ENCODE measurements at places on chromosomes 11 and 22.

DNA sequence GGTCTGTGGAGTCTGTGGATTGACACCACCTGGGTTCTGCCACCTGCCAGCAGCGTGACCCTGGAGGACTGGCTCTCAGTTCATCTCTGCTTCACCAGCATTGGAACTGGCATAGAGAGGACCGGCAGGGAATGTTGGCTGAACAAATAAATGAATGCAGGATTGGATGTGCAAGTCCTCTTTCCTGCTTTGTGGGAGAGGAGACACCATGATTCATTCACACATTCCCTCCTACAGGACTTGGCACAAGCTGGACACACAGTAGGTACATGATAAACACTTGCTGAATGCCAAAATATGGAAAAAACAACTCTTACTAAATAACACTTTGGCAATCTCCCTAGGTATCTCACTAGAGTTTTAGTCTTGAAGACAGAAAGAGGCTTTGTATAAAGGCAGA, 116.6 kb upstream of the NARS2 start:
- DNase-seq = no peak

GRCh38 chr11:100831929-100832494, 144.9 kb downstream of the ARHGAP42 start:
- DNase-seq = no peak

- no peak for DNase-seq
Measured at GRCh38 chr11:70644343-70645060, 246.2 kb downstream of the CTTN start.

- DNase-seq = no peak
Measured at GRCh38 chr11:14520747-14521151, 563 bp upstream of the PSMA1 start.

GRCh38 chr11:71214553-71215424, 37.6 kb downstream of the SHANK2 start:
- DNase-seq = no peak

GRCh38 chr11:17873586-17873985, 139.0 kb downstream of the KCNC1 start:
- DNase-seq = no peak

- DNase-seq = peak; percentile 5
Measured at GRCh38 chr11:100942016-100942415, 187.6 kb downstream of the PGR start.

DNA sequence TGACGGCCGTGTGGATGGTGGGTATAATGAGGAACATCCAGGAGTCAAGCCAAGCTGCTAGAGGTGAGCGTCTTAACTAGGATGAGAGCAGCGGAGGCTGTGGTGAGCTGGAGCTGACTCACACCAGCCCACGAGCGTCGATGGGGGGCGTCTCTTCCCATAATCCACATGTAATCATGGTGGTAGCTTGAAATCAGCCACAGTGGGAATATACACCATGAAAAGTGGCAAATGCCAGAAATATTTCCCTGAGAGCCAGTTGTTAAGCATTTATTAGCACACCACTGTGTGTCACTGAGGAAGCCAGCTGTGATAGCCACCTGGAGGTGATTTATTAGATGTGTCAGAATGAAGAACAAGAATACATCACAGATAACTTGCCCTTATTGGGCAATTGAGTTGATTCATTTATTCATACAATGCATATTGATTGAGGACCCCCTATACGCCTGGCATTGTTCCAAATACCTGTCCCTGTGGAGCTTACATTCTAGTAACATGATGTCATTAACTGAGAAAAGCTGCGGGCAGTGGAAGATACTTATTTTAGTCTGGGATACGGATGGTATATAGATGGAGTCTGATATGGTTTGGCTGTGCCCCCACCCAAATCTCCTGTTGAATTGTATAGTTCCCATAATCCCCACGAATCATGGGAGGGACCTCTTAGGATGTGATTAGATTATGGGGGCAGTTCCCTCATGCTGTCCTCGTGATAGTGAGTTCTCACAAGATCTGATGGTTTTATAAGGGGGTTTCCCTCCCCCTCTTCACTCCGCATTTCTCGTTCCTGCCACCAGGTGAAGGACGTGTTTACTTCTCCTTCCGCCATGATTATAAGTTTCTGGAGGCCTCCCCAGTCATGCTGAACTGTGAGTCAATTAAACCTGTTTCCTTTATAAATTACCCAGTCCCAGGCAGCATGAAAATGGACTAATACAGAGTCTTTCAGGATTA, 473.4 kb downstream of the METTL15 start:
- DNase-seq = no peak

DNA sequence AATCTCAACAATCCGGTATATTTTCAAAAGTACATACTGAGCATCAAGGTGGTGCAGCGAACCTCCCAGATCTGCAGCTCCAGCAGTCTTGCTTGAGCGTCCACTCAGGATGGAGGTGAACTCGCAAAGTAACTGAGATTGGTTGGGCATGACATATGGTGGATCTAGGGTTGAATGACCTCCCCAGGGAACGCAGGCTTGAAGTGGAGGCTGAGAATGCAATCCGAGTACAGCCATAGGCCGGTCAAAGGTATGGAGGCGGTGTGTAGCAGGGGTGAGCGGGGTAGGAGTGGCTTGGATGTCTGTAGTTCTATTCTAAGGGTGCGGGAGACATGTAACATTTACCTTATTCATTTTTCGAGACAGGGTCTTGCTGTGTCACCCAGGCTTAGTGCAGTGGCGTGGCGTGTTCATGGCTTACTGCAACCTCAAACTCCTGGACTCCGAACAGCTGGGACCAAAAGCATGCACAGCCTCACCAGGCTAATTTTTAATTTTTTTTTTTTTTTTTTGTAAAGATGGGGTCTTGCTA, 631 bp upstream of the C22orf39 start:
- peak; percentile 50 for DNase-seq

DNA sequence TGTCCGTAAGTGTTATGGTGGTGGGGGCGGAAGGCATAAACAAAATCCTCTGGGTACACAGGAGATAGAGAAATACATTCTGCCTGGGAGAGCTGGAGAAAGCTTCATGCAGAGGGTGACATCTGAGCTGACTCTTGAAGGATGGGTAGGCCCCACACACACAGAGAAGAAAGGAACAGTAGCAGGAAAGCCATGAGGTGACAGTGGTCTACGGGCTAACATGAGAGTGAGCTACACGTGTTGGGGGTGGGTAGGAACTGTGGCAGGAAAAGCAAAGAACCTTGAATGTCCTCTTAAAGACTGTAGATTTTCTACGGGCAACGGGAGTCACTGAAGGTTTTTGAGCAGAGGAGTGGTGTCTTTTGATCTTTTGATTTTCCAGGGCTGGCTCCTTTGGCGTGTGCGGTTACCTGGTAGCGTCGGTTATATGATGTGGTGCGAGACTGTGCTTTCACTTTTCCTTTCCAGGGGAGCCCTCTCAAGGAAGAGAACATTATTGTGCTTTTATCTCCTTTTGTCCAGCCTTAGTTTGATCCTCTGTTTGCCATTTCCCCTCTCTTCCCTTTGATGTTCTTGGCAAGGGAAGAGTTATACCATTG, 39.7 kb downstream of the ADAMTS8 start:
- no peak for DNase-seq

GRCh38 chr11:25633230-25633629, 698.7 kb upstream of the ANO3 start:
- no peak for DNase-seq

GRCh38 chr11:31199378-31199777, 170.2 kb downstream of the DCDC1 start:
- DNase-seq = no peak

- DNase-seq = no peak
Measured at GRCh38 chr22:35315141-35315854, 15.6 kb downstream of the TOM1 start.

DNA sequence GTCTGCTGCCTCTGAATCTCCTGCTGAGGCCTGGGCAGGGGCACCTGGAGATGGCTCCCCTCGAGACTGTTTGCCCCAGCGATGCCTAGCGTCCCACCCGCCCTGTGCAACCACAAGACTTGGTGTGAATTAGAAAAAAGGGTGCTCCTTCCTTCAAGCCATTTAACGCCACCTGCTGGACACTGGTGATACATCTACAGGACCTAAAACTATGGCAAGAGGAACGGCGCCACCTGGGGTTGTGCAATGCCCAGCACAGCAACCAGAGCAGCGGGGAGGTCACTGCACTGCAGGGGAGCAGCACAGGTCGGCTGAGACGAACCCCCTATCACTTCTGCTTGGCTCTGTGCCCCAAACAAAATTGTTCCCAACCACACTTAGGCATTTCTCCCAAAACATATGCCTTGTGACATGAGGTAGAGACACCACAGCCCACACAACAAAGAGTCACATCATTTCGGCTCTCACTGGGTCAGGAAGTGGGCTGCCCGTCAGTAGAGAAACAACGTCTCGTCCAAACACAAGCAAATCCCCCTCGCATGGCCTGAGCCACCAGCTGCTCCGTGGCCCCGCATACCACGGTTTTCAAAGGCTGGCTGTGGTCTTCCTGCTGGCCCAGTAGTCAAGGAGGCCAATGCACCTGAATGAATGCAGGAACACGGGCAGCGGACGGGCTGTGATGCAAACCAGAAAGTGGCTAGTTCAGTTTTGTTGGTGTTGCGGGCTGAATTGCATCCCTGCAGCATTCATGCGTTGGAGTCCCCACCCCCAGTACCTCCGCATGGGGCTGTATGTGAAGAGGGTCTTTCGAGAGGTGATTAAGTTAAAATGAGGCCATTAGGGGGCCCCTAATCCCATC, 171.9 kb downstream of the SHANK2 start:
- DNase-seq = peak; percentile 62

DNA sequence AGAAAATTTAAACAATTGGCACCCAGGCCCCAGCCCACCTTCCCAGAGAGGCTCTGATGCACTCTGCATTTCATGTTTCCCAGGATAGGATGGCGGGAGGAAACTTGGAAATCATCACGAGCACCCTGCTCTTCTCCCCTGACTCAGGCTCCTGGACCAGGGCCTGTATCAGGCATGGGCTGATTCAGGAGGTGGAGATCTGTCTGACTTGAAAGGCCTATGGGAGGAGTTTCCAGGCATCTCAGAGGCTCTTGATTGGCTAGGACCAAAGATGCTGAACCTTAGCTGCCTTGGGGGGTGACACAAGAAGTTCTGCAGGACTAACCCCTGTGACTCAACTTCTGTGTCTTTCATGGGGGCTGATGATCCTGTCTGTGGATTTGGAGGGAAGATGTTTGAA, 106.2 kb downstream of the PKNOX2 start:
- no peak for DNase-seq

- no peak for DNase-seq
Measured at GRCh38 chr11:27218421-27219038, 144.5 kb downstream of the CCDC34 start.

DNA sequence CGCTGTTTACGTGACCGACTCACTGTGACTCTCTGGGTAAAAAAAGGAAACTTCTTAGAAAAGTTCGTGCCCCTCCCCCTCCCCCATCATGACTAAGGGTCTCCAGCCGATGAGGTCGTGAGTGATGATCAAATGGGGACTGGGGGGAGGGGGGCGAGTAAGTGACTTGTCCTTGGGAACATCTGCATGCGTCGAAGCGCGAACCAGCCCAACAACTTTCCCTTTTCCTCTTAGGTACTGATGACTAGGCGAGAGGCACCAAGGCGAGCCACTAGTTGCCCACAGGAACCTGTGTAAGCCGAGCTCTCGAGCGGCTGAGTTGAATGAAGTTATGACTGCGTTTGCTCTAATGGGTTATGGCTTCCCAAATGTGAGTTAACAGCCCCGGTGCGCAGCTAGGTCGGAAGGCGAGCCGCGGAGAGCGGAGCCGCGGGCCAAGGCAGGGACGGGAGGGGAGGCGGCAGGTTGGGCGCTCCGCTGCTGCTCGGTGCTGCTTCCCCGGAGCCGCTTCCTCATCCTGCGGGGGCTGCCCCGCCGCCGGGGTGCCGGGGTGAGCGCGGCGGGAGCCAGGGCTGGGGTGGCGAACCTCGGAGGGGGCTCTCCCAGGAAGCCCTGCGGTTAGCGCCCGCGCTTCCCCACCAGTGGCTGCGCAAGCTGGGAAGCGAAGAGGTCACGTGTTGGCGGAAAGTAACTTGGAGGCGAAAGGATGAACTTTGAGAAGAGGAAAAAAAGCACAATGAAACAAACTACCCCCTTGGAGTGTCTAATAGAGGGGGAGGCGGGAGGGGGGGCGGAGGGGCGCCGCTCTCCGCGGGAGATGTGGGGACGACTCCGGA, 22.1 kb upstream of the BDNF start:
- DNase-seq = no peak

DNA sequence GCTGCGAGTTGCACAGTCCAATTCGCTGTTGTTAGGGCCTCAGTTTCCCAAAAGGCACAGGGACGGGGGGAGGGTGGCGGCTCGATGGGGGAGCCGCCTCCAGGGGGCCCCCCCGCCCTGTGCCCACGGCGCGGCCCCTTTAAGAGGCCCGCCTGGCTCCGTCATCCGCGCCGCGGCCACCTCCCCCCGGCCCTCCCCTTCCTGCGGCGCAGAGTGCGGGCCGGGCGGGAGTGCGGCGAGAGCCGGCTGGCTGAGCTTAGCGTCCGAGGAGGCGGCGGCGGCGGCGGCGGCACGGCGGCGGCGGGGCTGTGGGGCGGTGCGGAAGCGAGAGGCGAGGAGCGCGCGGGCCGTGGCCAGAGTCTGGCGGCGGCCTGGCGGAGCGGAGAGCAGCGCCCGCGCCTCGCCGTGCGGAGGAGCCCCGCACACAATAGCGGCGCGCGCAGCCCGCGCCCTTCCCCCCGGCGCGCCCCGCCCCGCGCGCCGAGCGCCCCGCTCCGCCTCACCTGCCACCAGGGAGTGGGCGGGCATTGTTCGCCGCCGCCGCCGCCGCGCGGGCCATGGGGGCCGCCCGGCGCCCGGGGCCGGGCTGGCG, at the start of gene BCR:
TSS of gene BCR (plus strand) at position 209 of the 592 bp plus-strand sequence. CDS start 452 bp downstream, outside the sequence.
- DNase-seq = peak; percentile 82

DNA sequence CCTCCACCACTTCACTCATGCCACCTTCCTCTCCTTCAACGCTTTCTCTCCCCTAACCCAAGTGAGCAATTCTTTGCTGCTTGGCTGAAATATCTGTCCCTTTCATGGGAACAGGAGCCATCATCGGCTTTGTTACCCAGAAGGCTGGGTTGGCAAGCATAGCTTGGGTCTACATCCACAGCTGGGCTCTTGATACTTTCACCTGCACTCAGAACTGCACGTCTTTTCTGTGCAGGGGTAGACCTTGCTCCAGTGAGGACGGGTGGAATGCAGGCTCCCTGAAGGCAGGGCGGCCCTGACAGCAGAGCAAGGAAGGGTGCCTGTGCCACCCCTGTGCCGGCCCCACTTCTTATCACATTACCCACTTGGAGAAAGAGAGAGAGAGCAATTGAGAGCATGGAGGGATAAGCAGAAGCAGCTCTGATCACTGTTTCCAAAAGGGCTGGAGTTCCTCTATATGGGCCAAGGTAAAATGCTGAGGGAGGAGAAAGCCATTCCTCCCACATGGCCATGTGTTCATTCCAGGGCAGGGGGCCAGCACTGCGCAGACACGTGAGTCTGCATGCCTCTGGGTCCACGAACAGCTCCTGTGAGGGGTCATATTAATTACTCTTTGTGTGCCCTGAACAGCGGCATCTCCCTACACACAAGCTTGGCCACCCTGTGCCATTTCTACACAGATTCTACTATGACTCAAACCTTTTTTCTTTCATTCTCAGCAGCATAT, 181.8 kb downstream of the BUD13 start:
- DNase-seq = no peak
